ENCODE measurements at places on chromosomes 16 and 17.

GRCh38 chr17:10051112-10051511, 146.0 kb upstream of the RCVRN start:
- H3K4me1 ChIP-seq, result no peaks in the 10 kb centered on the region
- H3K27ac ChIP-seq, result no peak overlapping the region
- H3K36me3 ChIP-seq, result no peaks in the 10 kb centered on the region
- H3K27me3 ChIP-seq, result no peaks in the 10 kb centered on the region
- no peak overlapping the region for H3K4me3 ChIP-seq

GRCh38 chr16:1133810-1134520, 18.9 kb upstream of the CACNA1H start:
- no peaks in the 10 kb centered on the region for H3K4me1 ChIP-seq
- H3K27ac ChIP-seq, result no peak overlapping the region
- H3K4me3 ChIP-seq, result no peak overlapping the region
- H3K36me3 ChIP-seq, result no peaks in the 10 kb centered on the region

DNA sequence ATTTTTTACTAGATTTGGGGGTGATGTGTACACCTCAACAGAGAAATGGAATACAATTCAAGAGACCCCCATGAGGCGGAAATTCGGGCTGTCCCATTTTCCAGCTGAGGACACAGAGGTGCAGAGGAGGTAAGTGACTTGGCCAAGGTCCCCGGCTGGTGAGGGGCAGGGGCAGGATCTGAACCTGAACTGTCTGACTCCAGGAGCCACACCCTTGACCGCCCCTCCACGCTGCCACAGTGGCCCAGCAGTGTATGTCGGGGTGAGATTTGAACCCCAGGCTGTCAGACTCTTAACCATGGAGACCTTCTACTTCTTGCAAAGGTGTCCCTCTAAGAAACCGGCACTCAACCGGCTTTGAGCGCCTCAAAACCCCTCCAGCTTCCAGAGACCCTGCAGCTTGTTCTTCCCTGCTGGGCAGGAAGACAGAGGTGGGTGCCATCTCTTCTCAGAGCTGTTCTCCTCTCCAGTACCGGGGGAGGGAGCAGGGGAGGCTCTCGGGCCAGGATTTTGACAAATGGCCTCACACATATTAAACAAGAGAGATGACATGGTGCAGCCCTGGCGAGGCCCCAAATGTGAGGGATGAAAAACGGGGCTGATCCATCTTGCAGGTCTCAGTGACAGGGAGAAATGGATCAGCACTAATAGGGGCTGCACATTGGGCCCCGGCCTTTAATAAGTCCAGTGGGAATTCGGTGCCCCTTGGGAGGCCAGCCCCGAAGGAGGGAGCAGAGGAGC, 222.3 kb downstream of the GSG1L start:
- H3K4me1 ChIP-seq, result no peaks in the 10 kb centered on the region
- H3K27ac ChIP-seq, result no peak overlapping the region
- no peak for DNase-seq
- no peaks in the 10 kb centered on the region for H3K36me3 ChIP-seq

GRCh38 chr17:74239172-74239571, 25.8 kb downstream of the TTYH2 start:
- no peak overlapping the region for H3K4me3 ChIP-seq
- no peaks in the 10 kb centered on the region for H3K27me3 ChIP-seq
- no peaks in the 10 kb centered on the region for H3K4me1 ChIP-seq
- DNase-seq, result no peak

DNA sequence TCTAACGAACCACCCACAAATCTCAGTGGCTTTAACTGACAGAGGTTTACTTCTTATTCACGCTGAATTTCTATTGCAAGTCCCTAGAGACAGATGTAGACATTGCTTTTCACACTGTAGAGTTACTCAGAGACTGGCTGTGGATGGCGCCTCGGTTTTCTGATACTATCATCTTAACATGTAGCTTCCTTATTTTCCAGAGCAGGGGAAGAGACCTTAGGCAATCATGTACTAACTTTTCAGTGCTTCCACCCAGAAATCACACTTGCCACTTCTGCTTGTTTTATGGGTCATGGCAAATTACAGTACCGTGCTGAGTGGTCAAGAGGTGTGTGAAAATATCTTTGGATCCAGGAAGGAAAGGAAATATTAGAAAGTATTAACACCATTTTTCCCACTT, 65.4 kb downstream of the MAF start:
- no peak overlapping the region for H3K4me3 ChIP-seq
- H3K4me1 ChIP-seq, result no peaks in the 10 kb centered on the region
- no peak for DNase-seq
- H3K36me3 ChIP-seq, result no peaks in the 10 kb centered on the region
- peaks cover 3% of the 10 kb centered on the region for H3K27me3 ChIP-seq

- H3K27me3 ChIP-seq, result peaks cover 4% of the 10 kb centered on the region
- H3K27ac ChIP-seq, result no peak overlapping the region
- no peak for DNase-seq
- no peak overlapping the region for H3K4me3 ChIP-seq
- no peaks in the 10 kb centered on the region for H3K4me1 ChIP-seq
- H3K36me3 ChIP-seq, result no peaks in the 10 kb centered on the region
These were observed 20.7 kb downstream of the MARCHF10 start for GRCh38 chr17:62787366-62787765.

- peaks cover 48% of the 10 kb centered on the region for H3K27me3 ChIP-seq
- DNase-seq, result peak; percentile 32
- no peak overlapping the region for H3K27ac ChIP-seq
- no peaks in the 10 kb centered on the region for H3K4me1 ChIP-seq
- no peaks in the 10 kb centered on the region for H3K36me3 ChIP-seq
These were observed 3.9 kb downstream of the GLIS2 start for GRCh38 chr16:4319454-4320421.

GRCh38 chr17:79077587-79077986, 3.0 kb downstream of the ENGASE start:
- H3K4me3 ChIP-seq, result no peak overlapping the region
- no peaks in the 10 kb centered on the region for H3K27me3 ChIP-seq
- peaks cover 5% of the 10 kb centered on the region for H3K36me3 ChIP-seq
- H3K4me1 ChIP-seq, result peaks cover 2% of the 10 kb centered on the region
- DNase-seq, result no peak
- H3K27ac ChIP-seq, result no peak overlapping the region

DNA sequence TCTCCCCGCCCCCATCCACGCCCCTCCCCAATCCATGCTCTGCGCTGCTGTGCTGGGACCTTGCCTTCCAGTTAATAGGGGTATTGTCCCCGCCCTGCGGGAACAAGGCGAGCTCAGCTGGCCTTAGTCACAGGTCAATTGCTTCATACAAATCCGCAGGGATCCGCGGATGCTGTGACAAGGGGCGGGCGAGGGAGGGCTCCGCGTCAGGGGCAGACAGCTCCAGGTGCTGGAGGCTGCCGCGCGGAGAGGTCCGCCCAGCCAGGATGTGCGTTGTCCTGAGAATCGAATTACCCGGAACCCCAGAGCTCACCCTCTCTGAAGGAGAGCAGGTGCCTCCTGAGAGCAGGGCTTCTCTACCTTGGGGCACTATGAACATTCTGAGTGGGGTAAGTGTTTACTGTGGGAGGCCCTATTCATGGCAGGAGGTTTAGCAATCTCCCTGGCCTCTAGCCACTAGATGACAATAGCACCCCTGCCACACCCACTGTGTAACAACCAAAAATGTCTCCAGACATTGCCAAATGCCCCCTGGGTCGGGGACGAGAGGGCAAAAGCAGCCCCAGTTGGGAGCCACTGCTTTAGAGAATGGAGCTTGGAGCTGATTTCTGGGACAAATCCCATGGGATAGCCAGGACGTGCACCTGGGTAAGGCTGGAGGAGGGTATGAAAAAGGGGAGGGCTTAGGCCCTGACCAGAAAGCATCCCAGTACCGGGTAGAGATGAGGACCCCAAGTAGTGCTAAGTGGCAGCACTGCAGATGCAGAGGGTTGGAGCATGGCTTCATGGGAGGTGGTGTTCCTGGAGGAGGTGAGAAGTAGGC, 138.2 kb downstream of the CYLD start:
- no peak overlapping the region for H3K27ac ChIP-seq
- H3K36me3 ChIP-seq, result no peaks in the 10 kb centered on the region
- H3K4me1 ChIP-seq, result no peaks in the 10 kb centered on the region
- H3K27me3 ChIP-seq, result peaks cover 38% of the 10 kb centered on the region

DNA sequence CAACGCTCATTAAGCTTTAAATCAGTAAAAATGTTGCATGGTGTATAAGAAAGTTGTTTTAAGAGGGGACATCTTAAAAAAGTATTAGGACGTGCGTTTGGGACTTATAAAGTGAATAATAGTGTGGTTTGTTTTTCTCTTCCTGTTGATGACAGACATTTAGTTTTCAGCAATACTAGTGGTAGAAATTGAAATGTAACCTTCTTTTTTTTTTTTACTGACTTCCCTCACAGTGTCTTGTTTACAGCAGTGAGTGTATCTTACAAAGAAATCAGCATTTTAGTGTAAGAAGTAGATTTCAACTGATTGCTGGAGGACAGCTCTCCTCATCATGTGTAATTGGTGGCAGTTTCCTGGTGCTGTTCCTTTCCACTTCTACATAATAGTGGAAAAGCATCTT, 39.6 kb downstream of the CYLD start:
- H3K27ac ChIP-seq, result peak overlapping the region; percentile 27
- H3K27me3 ChIP-seq, result no peaks in the 10 kb centered on the region
- peaks cover 66% of the 10 kb centered on the region for H3K36me3 ChIP-seq
- H3K4me3 ChIP-seq, result no peak overlapping the region

Data from T-cell (primary cell).